Epithelial cell of prostate (primary cell): ENCODE measurements at places on chromosomes 1 and 21.

DNA sequence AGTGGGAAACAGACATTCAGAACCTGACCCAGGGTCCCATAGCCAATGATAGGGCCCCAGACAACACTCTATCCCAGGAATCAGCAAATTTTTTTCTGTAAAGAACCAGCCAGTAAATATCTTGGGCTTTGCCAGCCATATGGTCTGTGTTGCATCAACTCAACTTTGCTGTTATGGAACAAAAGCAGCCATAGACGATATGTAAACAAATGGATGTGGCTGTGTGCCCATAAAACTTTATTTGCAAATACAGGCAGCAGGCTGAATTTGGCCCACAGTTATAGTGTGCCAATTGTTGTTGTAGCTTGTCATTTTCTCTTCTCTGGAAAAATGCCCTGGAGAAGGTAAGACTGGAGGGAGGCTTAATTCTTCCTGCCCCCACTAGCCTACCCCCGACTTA, 431.1 kb upstream of the VAMP3 start:
- DNase-seq, result no peak

GRCh38 chr1:47529520-47530098, 91.8 kb downstream of the FOXD2 start:
- no peak for DNase-seq

DNA sequence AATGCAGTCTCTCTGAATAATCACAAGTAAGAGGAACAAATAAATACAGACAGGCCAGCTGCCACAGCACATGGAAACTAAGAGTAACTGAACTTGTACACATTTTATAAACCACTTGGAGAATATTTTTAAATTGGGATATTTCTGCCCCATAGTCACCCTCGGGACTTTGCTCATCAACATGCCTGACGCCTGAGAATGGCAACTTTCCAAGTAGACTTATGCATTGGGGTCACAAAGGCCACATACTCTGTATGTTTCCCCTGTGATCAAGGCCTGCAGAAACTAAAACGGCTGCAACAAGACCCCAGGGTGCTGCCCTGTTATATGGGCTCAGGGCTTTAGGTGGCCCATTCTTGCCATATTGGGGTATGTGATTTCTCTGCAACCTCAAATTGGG, 38.3 kb upstream of the GJA5 start:
- DNase-seq, result no peak

DNA sequence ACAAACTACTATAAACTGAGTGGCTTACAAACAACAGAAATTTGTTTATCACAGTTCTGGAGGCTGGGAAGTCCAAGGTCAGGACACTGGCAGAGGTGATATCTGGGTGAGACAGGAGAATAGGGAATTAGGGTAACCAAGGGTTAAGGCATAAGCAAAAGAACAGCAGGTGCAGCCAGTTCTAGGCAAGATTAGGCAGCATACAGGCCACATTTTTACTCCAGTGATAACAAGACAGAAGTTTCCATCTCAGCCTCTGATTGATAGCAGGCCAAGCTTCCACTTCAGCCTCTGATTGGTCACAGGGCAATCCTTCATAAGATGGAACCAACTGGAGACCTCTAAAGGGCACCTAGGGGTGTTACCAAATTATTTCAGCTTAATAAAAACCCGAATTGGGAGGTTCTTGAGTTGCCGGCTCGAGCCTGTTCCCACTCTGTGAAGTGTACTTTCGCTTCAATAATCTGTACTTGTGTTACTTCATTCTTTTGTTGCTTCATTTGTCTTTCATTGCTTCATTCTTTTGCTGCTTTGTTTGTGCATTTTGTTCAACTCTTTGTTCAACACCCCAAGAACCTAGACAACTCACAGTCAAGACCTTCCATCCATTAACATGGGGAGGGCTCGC, 185.6 kb downstream of the TOMM20 start:
- no peak for DNase-seq

GRCh38 chr1:162397039-162397448, 14.9 kb downstream of the SH2D1B start:
- no peak for DNase-seq

- no peak for DNase-seq
These were observed 95.9 kb downstream of the GIPC2 start for GRCh38 chr1:78141531-78142231.

GRCh38 chr1:84350104-84350503, 48.2 kb upstream of the DNASE2B start:
- DNase-seq, result no peak

- DNase-seq, result no peak
These were observed 543 bp downstream of the TMEM9 start for GRCh38 chr1:201153474-201154388.

DNA sequence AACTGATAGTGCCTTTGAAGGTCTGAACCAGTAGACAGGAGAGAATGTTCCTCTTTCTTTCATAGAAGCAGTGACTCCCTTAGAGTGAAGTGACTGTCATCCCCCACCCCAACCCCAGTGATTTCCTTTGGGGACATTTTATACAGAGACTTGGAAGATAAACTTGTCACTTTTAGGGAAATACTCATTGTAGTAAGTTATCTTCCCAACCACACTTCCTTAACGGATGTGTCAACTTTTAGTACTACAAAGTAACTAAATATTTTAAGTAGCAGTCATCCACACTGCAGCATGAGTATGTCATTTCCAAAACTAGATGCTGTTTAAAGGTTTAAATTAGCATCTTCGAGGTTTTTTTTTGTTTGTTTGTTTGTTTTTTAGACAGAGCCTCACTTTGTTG, 13.7 kb downstream of the LRRC8B start:
- DNase-seq, result no peak

GRCh38 chr1:171913385-171913784, 72.1 kb downstream of the DNM3 start:
- no peak for DNase-seq

- no peak for DNase-seq
These were observed 5.3 kb upstream of the KRTAP10-4 start for GRCh38 chr21:44568261-44568660.

DNA sequence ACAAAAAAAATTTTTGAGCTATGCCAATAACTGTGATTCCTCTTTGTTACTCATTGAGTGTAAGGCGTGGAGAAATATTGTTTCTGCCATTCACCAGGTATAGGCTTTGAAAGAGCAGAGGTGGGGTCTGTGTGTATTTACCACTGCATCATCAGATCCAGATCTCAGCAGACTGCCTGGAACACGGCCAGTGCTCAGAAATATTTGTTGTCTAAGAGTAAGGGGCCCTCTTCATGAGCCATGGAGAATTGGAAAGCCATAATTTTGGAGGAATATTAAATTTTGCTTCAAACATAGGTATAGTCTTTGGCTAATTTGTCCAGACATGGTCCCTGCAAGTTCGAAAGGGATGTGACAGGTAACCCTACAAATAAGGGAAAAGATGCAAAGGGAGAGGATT, 231.3 kb upstream of the IRF2BP2 start:
- no peak for DNase-seq

DNA sequence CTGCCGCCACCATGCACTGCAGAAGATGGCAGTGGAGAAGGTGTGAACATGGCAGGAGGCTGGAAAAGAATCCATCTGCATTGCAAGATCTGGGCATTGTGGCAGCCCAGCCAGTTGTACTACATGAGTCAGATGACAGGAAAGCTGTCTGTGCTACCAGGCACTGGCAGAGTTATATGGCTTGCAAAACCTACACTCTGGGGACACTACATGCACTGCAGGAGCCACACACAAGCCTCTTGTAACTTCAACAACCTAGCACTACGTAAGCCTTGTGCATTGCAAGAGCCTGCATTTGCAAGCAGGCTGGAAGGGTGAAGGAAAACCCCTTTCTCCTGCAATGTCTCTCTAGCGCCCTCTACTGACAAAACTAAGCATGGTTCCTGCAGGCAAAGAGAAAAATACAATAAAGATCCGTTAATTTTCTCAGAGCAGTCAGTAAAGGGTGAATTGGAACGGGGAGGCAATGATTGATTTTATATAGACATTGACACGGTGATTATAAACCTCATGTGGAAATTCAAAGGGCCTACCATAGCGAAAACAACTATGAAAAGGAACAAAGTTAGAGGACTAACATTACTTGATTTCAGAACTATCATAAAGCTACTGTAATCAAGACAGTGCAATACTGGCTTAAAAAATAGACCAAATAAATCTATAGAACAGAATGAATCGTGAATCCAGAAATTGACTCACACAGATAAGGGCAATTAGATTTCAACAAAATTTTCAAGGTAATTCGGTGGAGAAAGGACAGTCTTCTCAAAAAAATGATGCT, 26.2 kb upstream of the DYNLT5 start:
- peak; percentile 12 for DNase-seq

DNA sequence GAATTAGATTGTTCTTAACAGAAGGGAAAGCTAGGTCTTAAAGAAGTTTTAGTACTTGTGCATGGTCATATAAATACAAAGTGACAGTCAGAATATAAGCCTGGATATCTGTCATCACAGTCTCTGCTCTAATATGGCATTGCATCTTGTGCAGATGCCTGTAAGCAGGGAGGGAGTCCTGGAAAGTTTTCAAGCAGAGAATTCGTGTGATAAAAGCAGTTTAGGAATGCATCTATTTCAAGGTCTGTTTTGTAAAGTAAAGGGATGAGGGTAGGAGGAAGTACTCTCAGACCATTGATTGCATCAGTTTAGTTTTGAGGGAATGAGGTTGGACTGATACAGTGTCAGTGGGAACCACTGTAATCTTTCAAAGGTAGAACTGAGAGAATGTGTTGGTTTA, 30.6 kb downstream of the IARS2 start:
- no peak for DNase-seq

DNA sequence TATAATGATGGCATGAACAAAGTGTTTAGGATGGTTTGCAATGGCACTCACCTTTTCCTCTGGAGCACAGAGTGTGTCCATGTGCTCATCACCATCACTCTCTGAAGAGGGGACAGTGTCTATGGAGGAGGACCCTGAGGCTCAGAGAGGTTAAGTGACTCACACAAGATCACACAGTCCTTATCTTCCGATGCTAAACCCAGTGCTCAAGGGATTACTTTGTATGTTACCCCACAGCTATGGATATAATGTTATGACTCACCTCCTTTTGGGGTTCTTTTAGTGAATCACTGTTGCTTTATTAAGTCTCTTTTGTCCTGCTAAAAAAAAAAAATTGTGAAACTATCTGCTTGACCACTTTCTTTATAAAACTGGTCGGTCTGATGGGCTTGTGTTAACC, 67.6 kb downstream of the TENT5C start:
- peak; percentile 20 for DNase-seq

DNA sequence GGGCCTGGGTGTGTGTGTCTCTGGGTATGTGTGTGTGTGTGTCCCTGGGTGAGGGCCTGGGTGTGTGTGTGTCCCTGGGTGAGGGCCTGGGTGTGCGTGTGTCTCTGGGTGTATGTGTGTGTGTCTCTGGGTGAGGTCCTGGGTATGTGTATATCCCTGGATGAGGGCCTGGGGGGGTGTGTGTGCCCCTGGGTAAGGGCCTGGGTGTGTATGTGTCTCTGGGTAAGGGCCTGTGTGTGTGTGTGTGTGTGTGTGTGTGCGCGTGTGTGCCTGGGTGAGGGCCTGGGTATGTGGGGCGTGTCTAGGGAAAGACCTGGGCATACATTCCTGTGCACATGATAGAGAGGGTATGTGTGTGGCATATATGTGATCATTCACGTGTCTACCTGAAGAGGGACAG, 155.1 kb upstream of the ZC3H12A start:
- DNase-seq, result no peak

DNA sequence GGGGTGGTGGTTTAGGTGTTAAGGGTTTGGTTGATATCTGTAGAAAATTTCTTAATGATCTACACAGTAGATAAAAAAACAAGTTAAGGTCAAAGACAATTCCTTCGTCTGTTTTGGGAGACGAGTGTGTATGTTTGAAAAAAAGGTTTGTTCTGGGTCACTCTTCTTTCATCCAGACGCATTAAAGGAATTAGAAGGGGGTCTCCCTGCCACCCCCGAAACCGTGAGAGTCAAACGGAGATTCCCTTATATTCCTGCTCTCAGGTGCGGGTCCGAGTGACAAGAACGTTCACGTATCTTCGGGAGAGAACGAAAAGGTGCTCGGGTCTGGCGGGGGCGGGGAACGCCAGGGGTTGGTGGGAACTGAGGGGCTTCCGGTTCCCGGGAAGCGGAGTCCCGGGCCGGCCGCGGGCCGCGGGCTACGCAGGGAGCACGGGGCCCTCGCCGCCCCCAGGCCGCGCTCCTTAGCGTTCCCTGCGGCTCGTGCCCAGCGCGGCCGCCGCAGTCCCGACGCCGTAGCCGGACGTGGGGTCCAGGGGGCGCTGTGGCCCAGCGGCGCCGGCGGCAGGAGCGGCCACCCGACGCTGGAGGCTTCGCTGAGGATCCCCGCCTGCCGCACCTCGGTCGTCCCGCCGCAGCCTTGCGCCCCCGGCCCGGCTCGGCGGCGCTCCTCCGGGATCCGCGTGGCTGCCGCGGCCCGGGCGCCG, at the start of gene ZFYVE9:
Gene ZFYVE9, plus strand, starts transcription at position 577 of the 707 bp plus-strand sequence. CDS start 91,118 bp downstream, outside the sequence.
- no peak for DNase-seq

- DNase-seq, result no peak
These were observed 185.1 kb downstream of the FOXD2 start for GRCh38 chr1:47622776-47623556.

- DNase-seq, result peak; percentile 85
These were observed 30.2 kb downstream of the PRDX6 start for GRCh38 chr1:173507205-173507846.

DNA sequence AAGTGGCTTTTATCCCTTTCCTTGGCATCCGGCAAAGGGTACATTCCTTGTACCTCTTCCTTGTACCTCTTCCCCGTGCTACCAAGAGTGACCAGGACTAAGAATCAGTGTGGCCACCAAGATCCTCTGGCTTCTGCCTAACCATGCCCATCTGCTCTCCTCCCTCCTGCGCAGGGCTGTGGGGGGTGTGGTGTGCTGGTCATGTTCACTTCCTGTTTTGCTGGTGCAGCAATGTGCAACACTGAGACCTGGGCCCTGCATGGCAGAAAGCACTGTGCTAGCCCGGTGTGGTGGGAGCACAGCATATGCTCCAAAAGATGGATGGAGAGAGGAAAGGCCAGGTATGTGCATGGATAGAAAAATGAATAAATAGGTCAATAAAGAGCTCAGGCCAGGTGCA, 33.3 kb upstream of the TENT5C start:
- DNase-seq, result no peak

DNA sequence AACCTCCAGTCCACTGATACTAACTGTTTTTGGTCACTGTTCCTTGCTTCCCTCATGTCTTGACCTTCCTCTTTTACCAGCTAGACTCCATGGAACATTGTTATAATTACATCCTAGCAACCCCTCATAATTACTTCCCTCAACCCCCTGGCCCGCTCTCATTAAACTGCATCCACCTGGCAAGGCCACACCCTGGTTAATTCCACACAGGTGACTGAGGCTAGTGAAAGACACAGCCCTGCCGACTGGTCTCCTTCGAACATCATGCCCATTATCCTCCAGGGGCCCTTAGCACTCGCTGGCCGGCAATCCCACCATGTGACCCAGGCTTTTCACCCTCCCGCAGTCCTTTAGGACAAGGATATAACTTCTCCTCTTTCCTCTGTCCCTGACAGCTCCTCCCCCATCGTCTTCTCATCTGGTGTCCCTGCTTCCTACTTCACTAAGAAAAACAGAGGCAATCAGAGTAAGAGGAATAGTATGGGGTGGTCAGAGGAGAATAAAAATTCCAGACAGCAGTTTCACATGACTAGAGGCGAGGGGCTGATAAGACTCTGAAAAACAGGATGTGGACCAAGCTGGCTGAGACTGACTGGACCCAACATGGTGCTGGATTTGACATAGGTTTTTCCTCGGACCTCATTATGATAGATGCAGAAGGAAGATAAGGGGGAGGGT, 8.8 kb upstream of the TENT5B start:
- no peak for DNase-seq
